ENCODE measurements at places on chromosomes 11 and 22. TPM values are rescaled to one million over a fixed set of nuclear protein-coding genes. Genes with fewer than 3 reads are reported as not detected.

GRCh38 chr11:1943576-1943975, 3.6 kb upstream of the MRPL23 start:
- DNase-seq: peak; percentile 56

DNA sequence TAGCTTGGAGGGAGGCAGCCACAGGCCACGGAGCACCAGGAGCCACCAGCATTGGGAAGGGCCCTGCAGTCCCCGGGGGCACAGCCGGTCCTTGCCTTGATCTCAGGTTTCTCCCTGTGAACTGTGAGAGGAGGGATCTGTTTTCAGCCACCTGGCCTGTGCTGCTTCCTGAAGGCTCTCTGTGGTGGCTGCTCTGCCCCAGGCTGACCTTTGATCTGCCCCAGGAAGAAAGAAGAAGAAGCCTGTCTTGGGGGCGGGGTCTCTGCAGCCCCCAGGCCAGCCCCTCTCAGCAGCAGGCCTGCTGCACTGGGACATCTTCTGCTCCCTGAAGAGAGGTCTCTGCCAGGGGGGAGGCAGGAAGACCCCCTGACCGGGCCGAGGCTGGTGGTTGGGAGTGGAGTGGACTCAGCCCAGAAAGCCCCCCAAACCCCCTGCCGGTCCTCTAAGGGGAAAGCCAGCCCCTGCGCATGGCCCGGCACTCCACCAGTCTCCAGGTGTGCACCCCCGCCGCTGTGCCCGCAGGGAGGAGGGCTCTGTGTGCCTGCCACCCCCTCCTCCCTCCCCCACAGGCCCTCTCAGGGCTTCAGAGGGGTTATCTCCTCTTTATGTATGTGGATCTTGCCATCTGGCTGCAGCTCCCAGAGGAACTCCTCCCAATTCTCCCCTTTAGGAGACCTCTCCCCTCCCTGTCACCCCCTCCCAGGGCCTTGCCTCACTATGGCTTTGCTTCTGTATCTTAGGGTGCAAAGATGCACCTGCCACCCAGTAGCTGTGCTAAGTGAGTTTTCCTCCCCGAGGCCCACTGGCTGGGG, 675.3 kb downstream of the BRD1 start:
- no peak for DNase-seq

- peak; percentile 82 for DNase-seq
Observed at GRCh38 chr22:48141301-48141700, 1378.9 kb downstream of the TBC1D22A start.

DNA sequence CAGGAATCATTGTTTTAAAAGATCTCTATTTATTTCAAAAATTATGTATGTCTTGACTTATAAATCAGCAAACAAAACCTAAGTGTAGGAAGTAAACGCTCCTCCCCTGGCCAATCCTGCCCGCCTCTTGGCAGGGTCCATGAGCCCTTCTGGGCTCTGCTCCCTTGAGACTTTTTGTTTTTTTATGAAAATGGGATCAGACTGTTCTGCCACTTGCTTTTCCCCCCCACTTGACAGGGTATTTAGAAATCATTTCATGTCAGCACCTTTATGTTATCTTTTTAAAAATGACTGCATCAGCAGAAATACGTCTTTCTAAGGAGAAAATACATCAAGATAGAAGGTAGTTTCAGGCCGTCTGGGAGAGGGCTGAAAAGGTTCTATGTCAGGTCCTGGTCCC, 35.6 kb downstream of the FBLN1 start:
- DNase-seq: no peak

DNA sequence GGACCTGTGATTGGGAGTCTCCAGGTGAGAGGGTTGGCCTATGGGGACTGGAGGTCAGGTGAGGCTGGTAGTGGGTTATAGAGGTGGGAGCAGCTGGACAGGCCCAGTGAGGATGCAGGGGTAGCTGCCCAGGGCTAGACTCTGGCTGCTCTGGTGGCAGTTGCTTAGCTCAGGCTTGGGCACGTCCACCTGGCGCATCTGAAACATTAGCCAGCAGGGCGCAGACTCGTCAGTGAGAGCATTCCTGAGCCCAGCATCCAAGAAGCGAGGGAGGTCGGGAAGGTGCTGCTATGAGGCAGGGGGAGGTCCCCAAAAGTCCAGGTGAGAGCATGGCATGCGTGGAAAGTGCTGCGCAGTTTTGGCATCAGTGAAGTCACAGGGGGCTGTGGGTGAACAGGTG, 3.5 kb upstream of the GGT1 start:
- DNase-seq: no peak

- no peak for DNase-seq
Observed at GRCh38 chr11:127632976-127633680, 632.6 kb upstream of the KIRREL3 start.

DNA sequence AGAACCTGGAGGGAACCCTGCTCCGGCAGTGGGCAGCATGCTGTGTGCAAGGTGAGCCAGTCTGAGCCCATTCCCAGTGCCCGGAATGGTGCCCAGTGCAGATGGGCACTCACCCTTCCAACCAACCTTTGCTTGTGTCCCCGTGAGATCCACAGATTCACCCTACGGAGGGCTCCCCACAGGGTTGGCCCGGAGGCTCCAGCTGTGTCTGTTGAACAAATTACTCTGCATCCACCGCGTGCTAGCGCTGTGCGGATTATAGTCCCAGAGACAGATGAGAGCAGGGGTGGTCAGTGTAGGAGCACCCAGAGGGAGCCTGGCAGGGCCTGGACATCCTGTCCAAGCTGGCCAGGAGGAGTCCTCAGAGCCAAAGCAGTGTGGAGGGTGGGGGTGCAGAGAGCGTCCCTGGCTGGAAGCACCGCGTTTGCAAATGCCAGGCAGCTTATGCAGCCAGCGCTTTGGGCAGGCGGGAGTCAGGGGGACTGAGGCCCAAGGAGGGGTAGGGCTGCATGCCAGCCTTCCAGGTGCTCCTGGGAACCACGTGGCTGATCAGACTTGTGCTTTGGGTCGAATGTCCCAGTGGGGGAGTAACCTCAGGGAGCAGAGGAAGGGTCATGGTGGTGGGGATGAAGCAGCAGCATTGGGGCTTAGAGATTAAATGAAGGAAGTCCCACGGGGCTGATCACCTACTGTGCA, 80.5 kb downstream of the KCNQ1 start:
- DNase-seq: peak; percentile 75

DNA sequence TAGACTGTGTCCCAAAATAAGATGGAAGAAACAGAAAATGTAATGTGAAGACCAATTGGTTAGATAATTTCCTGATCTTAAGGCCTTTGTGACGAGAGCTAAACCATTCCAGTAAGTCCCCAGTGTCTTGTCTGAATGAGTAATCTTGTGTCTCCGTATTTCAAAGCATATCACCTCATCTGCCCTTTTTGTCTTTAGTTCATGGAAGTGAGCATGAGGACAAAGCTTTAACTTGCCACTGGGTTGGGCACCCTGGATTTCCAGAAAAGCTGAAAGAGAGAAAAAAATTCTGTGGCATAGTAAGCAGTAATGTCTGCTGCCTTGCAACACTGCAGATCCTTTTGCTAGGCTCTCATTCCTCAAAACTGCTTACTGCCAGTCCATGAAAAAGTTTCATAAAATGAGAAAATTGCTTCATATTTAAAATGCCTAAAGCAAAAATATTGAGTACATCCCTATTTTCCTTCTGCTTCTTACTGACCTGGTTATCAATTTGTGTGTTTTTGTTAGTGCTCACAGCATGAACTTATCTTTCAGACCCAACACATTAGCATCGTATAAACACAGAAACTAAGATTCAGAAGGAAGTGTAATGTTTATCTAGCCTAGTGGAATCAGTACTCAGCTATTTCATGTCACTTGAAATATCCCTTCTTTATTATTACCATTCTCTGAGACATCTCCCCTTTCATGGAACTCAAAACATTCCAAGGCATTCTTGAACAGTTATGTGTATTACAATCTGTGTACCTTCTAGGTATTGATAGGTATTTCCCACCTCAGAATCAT, 5.3 kb downstream of the CASP12 start:
- DNase-seq: no peak

DNA sequence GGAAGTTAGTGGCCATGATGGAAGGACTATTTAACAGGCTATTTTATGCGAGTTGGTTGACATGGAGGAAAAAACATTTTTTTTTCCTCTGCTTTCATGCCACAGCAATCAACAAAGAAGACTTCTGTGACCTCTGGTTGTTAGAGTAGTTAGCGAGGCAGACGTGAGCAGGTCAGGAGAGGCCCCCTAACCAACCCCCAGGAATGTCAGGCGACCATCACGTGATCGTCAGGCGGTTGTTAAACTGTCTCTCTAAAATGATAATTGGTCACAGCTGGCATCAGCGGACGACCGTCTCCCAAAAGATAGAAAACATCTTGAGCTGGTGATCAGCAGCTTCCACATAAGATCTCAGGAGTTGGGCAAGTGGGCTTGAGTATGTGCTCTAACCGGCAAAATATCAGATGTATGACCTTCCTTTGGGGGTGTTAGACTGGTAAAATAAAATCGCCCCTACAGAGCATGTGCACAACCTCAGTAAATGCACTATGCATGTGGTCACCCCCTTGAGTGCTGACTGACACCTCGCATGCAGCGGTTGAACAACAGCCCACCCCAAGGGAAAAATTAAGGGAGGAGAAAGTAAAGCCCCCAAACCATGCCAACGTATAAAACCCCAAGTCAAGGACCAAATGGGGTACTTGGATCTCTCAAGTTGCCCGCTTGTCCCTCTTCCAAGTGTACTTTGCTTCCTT, 20.9 kb upstream of the NARS2 start:
- no peak for DNase-seq

- DNase-seq: no peak
Observed at GRCh38 chr22:40607506-40607905, 29.0 kb downstream of the MRTFA start.

Gene CD3E
- total RNA-seq: not detected

Gene MAPK8IP2
- 2.8 TPM for total RNA-seq

Gene HPX
- 1.4 TPM for total RNA-seq
